ENCODE measurements at places on chromosomes 5 and 9. TPM values are rescaled to one million over a fixed set of nuclear protein-coding genes. Genes with fewer than 3 reads are reported as not detected.

DNA sequence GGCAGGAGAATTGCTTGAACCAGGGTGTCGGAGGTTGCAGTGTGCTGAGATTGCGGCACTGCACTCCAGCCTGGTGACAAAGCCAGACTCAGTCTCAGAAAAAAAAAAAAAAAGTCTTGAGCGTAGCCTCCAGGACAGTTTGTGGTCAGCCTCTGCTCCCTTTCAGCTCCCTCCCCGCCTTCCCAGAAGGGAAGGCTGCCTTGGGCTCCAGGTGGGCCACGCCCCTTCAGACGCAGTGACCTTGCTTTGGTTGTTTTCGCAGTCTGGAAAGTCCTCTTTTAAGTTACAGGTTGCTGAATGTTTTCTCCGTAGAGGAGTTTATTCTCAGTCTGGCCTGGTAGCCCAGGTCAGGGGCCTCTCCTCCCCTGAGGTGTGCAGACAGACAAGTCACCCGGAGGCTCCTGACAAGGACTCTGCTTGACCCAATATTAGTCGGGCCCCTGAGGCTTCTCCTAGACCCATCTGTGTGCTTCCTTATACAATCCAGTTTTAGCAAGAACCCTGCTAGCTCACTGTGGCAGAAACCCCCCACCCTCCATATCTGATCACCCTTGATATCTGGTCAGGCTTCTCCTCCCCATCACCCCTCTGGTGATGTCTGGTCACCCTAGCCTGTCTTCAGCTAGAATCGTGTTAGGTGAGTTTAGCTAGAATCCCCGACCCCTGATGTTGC is 31.6 kb upstream of the N4BP3 start:
- H3K27ac ChIP-seq, result peak overlapping the region; percentile 30
- H3K4me1 ChIP-seq, result peaks cover 14% of the 10 kb centered on the region
- no peaks in the 10 kb centered on the region for H3K27me3 ChIP-seq
- no peak for DNase-seq
- no peak overlapping the region for H3K4me3 ChIP-seq

Gene TLR4
- 0.78 TPM for total RNA-seq

Gene DPYSL3
- total RNA-seq, result 165 TPM

GRCh38 chr5:109016300-109016699 is 268.6 kb downstream of the FER start:
- no peak overlapping the region for H3K27ac ChIP-seq
- H3K36me3 ChIP-seq, result peaks cover 2% of the 10 kb centered on the region
- no peak overlapping the region for H3K4me3 ChIP-seq
- no peaks in the 10 kb centered on the region for H3K27me3 ChIP-seq

GRCh38 chr9:83554278-83554677 is 16.1 kb upstream of the FRMD3 start:
- H3K4me1 ChIP-seq, result no peaks in the 10 kb centered on the region
- peaks cover 27% of the 10 kb centered on the region for H3K27me3 ChIP-seq
- H3K4me3 ChIP-seq, result no peak overlapping the region
- H3K36me3 ChIP-seq, result no peaks in the 10 kb centered on the region
- DNase-seq, result no peak

GRCh38 chr5:109676920-109677319 is 12.8 kb upstream of the MAN2A1 start:
- H3K4me3 ChIP-seq, result no peak overlapping the region
- DNase-seq, result no peak
- H3K4me1 ChIP-seq, result peaks cover 2% of the 10 kb centered on the region
- H3K27me3 ChIP-seq, result peaks cover 2% of the 10 kb centered on the region
- H3K27ac ChIP-seq, result no peak overlapping the region
- no peaks in the 10 kb centered on the region for H3K36me3 ChIP-seq

- no peaks in the 10 kb centered on the region for H3K27me3 ChIP-seq
- H3K4me1 ChIP-seq, result peaks cover 5% of the 10 kb centered on the region
- DNase-seq, result no peak
- peaks cover 5% of the 10 kb centered on the region for H3K36me3 ChIP-seq
- H3K4me3 ChIP-seq, result no peak overlapping the region
- H3K27ac ChIP-seq, result no peak overlapping the region
Observed at GRCh38 chr5:16588434-16589214, 28.2 kb downstream of the RETREG1 start.

GRCh38 chr5:144484124-144484897 is 313.6 kb downstream of the KCTD16 start:
- no peak for DNase-seq
- no peaks in the 10 kb centered on the region for H3K27me3 ChIP-seq
- H3K4me1 ChIP-seq, result peaks cover 15% of the 10 kb centered on the region
- no peaks in the 10 kb centered on the region for H3K36me3 ChIP-seq
- H3K27ac ChIP-seq, result no peak overlapping the region

GRCh38 chr9:133737774-133738639 is at the start of gene SARDH:
Gene SARDH (minus strand): TSS chr9:133738352. CDS start chr9:133734173, 4,179 bp downstream.
- peaks cover 10% of the 10 kb centered on the region for H3K4me1 ChIP-seq
- H3K4me3 ChIP-seq, result peak within 1 kb of the TSS; percentile 66
- peaks cover 4% of the 10 kb centered on the region for H3K27me3 ChIP-seq
- DNase-seq, result no peak
- no peaks in the 10 kb centered on the region for H3K36me3 ChIP-seq

DNA sequence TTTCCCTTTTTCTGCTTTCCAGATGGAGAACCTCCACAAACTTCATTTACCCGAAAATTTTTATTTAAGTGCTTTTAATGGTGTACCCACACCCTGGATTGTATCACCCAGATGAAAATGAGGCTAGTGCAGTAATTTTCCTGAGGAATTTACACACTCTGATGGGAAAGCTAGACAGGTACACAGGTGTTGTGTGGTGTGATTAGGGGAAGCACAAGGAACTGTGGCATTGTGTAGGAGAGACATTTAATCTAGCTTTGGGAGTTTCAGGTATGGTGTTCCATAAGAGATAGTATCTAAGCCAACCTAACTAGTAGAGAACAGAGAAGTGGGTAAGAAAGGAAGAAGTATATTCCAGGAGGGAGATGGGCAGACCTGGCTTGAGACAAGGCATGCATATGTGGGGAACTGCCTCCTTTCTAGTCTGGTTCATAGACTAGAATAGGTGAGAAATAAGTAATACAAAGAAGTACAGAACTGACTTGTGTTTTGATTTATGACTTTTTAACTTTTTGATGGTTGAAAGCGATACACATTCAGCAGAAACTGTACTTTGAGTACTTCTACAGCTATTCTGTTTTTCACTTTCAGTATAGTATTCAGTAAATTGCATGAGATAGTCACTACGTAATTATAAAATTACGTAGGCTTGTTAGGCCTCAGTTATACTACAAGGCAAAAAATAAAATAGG is 22.9 kb upstream of the ROPN1L start:
- H3K27me3 ChIP-seq, result no peaks in the 10 kb centered on the region
- no peak overlapping the region for H3K27ac ChIP-seq
- H3K4me1 ChIP-seq, result peaks cover 5% of the 10 kb centered on the region

Gene NR5A1
- 0.25 TPM for total RNA-seq

DNA sequence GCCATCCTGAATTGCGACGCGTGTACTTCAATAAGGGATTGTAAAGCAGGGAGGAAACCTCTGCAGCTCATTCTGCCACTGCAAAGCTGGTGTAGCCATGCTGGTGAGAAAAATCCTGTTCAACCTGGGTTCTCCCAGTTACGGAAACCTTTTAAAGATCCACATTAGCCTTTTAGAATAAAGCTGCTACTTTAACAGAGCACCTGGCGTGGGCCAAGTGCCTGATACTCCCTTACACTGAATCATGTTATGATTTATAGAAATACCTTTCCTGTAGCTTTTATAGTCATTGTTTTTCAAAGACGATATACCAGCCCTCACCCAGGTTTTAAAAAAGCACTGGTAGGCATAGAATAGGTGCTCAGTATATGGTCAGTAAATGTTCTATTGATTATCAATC is 48.3 kb downstream of the SFXN1 start:
- no peaks in the 10 kb centered on the region for H3K4me1 ChIP-seq
- DNase-seq, result no peak
- H3K27me3 ChIP-seq, result no peaks in the 10 kb centered on the region
- H3K36me3 ChIP-seq, result peaks cover 23% of the 10 kb centered on the region
- no peak overlapping the region for H3K4me3 ChIP-seq

- peaks cover 15% of the 10 kb centered on the region for H3K27me3 ChIP-seq
- peaks cover 1% of the 10 kb centered on the region for H3K4me1 ChIP-seq
- no peak overlapping the region for H3K27ac ChIP-seq
- H3K36me3 ChIP-seq, result no peaks in the 10 kb centered on the region
- DNase-seq, result no peak
- no peak overlapping the region for H3K4me3 ChIP-seq
Observed at GRCh38 chr9:17623965-17624364, 45.1 kb downstream of the SH3GL2 start.

Gene VCAN
- total RNA-seq, result 678 TPM

DNA sequence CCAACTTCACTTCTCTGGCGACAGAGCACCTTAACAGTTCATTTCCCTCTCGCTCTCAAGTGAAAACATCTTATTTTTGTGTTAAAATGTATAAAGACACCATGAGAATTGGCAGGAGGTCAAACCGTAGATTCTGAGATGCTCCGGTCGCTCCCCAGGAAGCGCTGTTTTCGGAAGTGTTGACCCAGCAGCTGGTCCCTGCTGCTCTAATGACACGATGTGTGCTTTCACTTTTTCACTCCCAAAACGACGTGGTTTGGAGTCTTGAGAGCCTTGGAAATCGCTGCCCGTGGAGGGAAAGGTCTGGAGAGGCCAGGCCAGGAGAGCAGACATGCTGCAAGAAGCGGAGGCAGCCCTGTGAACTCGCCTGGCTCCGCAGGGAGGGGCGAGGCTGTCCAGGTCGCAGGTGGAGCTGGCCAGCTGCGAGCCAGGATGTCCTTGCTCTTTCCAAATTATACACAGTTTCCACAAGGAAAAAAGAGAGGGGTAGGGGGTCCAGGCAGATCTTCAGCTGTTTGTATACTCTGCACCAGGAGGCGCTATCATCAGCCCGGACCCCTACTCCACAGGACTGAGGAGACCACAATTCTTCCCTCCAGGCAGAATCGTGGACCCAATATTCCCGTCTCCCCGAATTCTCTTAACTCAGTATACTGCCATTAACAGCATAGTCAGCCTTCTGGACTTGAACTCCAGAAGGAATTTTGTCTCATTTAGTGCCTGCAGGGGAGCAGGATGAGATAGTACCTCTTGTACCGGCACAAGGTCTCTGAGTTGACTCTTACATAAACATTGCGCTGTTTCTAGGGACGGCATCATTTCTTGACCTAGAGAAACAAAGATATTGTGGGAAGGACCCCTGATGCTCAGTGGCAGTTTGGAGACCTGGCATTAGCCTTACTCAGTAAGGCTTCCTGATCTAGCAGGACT is 248.6 kb upstream of the ANKRD55 start:
- peaks cover 42% of the 10 kb centered on the region for H3K4me1 ChIP-seq
- no peaks in the 10 kb centered on the region for H3K36me3 ChIP-seq
- no peak for DNase-seq
- peak overlapping the region; percentile 96 for H3K27ac ChIP-seq
- H3K4me3 ChIP-seq, result peak overlapping the region; percentile 75
- H3K27me3 ChIP-seq, result no peaks in the 10 kb centered on the region

GRCh38 chr9:78707481-78707991 is 410.6 kb downstream of the PSAT1 start:
- H3K36me3 ChIP-seq, result peaks cover 3% of the 10 kb centered on the region
- DNase-seq, result no peak
- no peaks in the 10 kb centered on the region for H3K27me3 ChIP-seq
- H3K4me1 ChIP-seq, result peaks cover 6% of the 10 kb centered on the region
- no peak overlapping the region for H3K4me3 ChIP-seq

Gene CCDC187
- 0.47 TPM for total RNA-seq

Gene TSC1
- 65.1 TPM for total RNA-seq

- H3K27me3 ChIP-seq, result no peaks in the 10 kb centered on the region
- no peak overlapping the region for H3K27ac ChIP-seq
- H3K4me3 ChIP-seq, result no peak overlapping the region
- H3K4me1 ChIP-seq, result peaks cover 18% of the 10 kb centered on the region
- no peaks in the 10 kb centered on the region for H3K36me3 ChIP-seq
- no peak for DNase-seq
Observed at GRCh38 chr5:53350991-53351770, 129.2 kb upstream of the FST start.

Gene NTRK2
- 63.4 TPM for total RNA-seq

DNA sequence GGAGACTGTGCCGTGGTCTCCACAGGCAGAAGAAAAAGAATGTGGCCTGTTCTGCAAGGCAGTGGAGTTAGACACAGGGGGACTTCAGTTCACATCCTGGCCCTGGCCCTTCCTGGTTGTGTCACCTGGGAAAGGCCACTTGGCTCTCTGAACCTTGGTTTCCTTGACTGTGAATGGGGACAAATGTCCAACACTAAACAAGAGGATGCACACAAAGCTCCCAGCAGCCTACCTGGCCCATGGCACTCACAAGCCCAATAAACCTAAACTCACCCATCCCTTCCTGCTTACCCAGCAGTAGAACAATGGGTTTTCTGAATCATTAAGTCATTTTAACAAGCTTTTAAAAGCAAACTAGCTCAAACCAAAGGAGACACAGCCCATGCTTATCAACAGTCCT is 103.9 kb downstream of the FRMD3 start:
- H3K4me3 ChIP-seq, result no peak overlapping the region
- H3K27ac ChIP-seq, result no peak overlapping the region
- no peaks in the 10 kb centered on the region for H3K36me3 ChIP-seq
- peaks cover 8% of the 10 kb centered on the region for H3K27me3 ChIP-seq
- DNase-seq, result no peak
- peaks cover 4% of the 10 kb centered on the region for H3K4me1 ChIP-seq

GRCh38 chr5:129921204-129921603 is 16.9 kb downstream of the CHSY3 start:
- H3K27me3 ChIP-seq, result no peaks in the 10 kb centered on the region
- H3K27ac ChIP-seq, result no peak overlapping the region
- DNase-seq, result no peak
- H3K4me1 ChIP-seq, result no peaks in the 10 kb centered on the region
- peaks cover 2% of the 10 kb centered on the region for H3K36me3 ChIP-seq
- H3K4me3 ChIP-seq, result no peak overlapping the region

GRCh38 chr9:5642170-5642569 is 13.3 kb downstream of the RIC1 start:
- H3K27ac ChIP-seq, result no peak overlapping the region
- H3K4me3 ChIP-seq, result no peak overlapping the region
- H3K4me1 ChIP-seq, result no peaks in the 10 kb centered on the region
- no peaks in the 10 kb centered on the region for H3K27me3 ChIP-seq
- H3K36me3 ChIP-seq, result peaks cover 49% of the 10 kb centered on the region

- peaks cover 5% of the 10 kb centered on the region for H3K4me1 ChIP-seq
- no peaks in the 10 kb centered on the region for H3K27me3 ChIP-seq
- no peak overlapping the region for H3K27ac ChIP-seq
- no peak for DNase-seq
Observed at GRCh38 chr9:86660146-86660943, 287.0 kb downstream of the GAS1 start.

DNA sequence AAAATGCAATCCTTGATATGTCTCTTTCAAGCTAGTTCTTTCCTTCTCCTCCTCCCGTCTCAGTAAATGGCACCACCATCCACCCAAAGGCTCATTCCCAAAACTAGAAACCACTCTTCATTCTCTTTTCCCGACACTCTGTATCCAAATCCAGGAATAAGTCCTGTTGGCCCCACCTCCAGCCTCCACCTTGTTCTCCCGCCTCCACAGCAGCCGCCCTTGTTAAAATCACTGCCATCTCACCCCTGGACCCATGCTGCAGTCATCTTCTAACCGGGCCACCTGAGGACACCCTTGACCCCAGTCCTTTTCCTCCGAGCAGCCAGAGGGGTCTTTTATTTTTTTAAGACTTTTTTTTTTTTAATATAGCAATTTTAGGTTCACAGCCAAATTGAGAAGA is 9.4 kb downstream of the PDZD2 start:
- no peak overlapping the region for H3K4me3 ChIP-seq
- H3K27ac ChIP-seq, result no peak overlapping the region
- no peaks in the 10 kb centered on the region for H3K36me3 ChIP-seq
- H3K4me1 ChIP-seq, result no peaks in the 10 kb centered on the region

- peaks cover 14% of the 10 kb centered on the region for H3K4me1 ChIP-seq
- no peaks in the 10 kb centered on the region for H3K27me3 ChIP-seq
- H3K4me3 ChIP-seq, result no peak overlapping the region
- H3K27ac ChIP-seq, result no peak overlapping the region
- H3K36me3 ChIP-seq, result no peaks in the 10 kb centered on the region
Observed at GRCh38 chr9:16530669-16531642, 339.5 kb downstream of the BNC2 start.

All from mesothelial cell of epicardium (in vitro differentiated cells).